ENCODE measurements at places on chromosomes 1 and 21.

DNA sequence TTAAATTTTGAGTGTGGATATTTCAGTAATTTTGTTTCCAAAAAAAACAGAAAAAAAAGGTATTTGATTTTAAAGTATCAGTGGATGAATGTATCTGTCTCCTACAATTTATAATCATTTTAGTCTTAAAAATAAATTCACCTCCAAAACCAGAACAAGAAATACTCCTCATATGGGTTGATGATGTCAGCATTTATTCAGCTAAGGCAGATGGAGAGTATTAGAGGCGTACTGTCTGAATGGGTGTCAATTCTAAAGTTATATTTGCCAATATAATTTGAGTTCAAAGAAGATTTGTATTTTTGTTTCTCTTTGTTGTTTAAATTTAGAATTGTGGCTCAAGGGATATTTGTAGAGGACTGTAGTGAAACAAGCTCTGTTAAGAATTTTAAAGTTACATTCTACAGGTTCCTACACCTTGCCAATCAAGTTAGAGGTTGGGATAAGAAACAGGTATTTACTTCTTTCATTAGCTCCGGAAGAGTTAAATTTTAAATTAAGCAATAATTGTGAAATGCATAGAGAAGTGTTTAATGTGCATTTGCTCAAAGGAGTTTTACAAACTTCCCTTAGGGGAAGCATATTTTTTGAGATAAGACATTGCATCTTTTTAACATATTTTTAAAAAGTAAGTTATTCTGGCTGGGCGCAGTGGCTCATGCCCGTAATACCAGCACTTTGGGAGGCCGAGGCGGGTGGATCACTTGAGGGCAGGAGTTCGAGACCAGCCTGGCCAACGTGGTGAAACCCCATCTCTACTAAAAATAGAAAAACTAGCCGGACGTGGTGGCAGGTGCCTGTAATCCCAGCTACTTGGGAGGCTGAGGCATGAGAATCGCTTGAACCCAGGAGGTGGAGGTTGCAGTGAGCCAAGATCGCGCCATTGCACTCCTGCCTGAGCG lies 1.2 kb downstream of the PLA2G4A start:
- DNase-seq: peak; percentile 17

DNA sequence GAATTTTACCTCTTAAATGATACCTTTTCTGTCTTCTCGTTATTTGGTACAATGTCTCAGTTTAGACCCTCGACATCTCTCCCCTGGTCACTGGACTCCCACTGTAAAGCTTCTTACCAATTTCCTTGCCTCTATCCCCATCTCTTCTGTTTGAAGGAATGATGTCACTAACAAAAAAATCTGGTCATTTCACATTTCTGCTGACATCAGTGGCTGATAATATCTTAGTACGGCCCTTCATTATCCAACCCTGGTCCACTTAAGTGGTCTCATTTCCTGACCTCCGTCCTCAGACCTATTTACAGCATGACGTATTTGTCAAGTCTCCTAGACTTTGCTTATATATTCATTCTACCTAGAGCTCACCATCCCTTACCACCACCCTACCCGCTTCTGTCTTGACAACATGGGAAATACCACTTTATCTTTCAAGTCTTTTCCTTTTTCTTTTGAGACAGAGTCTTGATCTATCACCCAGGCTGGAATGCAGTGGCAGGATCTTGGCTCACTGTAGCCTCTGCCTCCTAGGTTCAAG lies 60.9 kb downstream of the C1orf21 start:
- no peak for DNase-seq

DNA sequence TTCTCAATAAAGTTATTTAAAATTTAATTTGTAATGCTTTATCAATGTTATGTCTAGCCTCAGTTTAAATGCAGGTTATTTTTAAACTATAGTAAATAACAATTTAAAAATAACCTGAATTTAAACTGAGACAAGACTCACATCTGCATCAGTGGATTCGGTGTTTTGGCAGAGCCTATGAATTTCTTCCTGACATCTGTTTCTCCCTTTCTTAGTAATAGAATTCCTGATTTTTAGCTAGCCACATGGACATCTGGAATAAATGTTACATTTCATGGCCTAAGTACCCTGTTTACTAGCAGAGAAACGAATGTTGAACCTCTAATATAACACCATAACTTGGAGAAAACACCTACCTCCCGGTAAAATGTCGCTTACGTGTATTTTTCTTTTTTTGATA lies 1141.6 kb upstream of the ADGRL2 start:
- no peak for DNase-seq

DNA sequence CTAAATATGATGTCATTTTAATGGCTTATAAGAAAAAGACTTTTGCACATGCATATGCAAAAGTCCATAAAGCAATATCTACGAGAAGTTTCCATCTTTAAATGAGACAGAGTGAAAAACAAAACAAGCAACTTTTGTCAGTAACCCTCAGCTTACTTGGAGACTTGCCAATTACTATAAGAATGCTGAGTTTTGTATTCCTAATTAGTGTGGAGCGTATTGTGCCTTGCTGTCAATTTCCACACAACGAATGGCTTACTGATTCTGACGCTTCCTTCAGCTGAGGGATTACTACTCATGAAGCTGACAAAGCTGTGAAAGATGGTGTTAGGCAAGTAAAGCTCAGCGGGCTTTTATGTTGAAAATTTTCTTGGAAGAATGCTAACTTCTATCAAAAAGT lies 440.4 kb upstream of the ADAMTS5 start:
- no peak for DNase-seq

All from KBM-7 (cell line).